ENCODE measurements at places on chromosomes 3 and 15. TPM values are rescaled to one million over a fixed set of nuclear protein-coding genes. Genes with fewer than 3 reads are reported as not detected.
A peak's percentile ranks its signal among the peaks of the same experiment; 100 is the strongest.

GRCh38 chr3:28018925-28019718, 222.3 kb upstream of the CMC1 start:
- DNase-seq, result no peak

- no peak for DNase-seq
Measured at GRCh38 chr3:155228676-155229075, 64.8 kb downstream of the STRIT1 start.

DNA sequence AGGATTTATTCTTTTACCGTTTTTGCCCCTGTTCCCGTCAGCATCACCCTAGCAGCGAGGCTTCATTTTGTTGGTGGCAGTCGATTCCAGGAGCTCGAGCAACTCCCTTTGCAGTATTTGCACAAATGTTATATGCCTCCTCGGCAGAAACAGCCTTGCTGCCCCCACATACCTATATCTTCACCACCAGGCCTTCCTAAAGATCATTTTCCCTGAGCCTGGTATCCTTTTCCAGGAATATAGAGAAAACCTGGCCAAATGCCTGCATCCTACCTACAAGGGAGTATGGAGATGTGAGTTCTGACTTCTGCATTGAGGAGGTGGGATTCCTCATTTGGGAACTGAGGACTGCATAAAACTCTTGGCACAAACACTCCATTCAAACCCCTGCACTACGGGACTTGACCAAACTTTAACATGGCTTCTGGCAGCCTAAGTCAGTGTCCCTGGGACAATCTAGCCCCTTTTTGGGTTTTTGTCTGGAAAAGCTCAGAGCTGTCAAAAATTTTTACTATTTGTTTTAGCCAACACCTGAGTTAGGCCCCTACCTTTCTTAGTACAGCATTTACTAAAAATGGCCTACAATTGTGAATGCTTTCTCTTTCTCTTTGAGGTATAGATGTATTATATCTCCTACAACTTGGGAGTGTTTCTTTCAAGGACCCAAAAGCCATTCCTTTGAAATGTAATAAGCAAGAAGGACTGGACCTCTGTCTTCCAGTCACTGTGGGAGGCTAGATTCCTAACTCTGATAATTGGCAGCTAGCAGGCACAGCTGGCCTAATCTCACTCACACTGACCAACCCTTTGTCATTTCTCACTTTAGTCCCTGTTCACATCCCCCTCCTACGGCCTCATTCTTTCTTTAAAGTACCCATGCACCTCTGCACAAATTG, 12.1 kb upstream of the UBE2Q2 start:
- no peak for DNase-seq

DNA sequence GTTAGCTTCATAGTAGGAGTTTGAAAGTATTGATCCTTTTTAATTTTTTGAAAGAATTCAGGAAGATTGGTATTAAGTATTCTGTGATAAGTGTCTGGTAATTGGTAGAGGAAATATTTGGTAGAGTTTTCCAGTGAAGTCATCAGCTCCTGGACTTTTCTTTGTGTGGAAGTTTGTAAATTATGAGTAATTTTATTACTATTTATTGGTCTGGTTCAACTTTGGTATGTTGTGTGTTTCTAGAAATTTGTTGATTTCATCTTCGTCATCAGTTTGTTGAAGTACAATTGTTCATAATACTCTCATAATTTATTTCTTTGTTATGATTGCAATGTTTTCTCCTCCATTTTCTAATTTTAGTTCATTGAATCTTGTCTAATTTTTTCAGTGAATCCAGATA, 832.0 kb downstream of the OTOL1 start:
- no peak for DNase-seq

GRCh38 chr3:16130066-16130465, 44.4 kb upstream of the GALNT15 start:
- DNase-seq, result peak; percentile 68

DNA sequence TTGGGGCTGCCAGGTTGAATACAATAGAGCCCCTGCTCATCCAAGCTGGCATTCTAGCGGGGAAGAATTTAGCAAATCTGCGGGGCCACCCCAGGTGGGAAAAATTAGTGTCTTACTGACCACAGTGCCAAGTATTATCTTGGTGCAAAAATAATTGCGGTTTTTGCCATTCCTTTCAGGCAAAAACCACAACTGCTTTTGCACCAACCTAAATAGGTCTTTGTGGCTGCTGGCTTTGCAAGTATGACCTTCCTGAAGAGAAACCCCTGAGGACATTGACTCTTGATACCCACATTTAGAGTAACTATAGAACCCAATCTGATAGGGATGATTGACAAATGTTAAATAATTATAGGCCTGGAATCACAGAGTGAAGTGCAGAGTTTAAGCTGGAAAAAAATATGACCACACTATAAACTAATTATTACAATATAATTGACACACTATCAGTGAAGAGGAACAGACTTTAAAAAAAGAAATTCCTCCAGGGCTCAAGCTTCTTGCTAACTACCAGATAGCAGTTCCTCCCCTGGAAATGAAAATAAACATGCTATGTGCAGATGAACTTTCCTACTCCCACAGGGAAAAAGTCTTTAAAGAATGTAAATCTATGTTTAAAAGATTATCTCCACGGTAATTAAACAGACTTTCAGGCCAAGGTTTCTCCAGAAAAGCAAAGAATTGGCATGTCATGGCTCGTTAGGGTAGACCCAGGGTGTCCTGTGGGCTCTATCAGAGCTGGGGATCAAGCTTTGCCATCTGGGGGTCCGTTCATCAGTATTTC, 34.4 kb downstream of the CA12 start:
- no peak for DNase-seq

- no peak for DNase-seq
Measured at GRCh38 chr15:55007561-55007960, 189.2 kb downstream of the RSL24D1 start.

GRCh38 chr15:99433757-99434450, 131.9 kb upstream of the MEF2A start:
- no peak for DNase-seq

GRCh38 chr3:86562090-86562489, 428.9 kb downstream of the VGLL3 start:
- no peak for DNase-seq

- DNase-seq, result no peak
Measured at GRCh38 chr3:7683426-7683825, 818.2 kb upstream of the LMCD1 start.

- no peak for DNase-seq
Measured at GRCh38 chr3:145865399-145866018, 295.5 kb downstream of the PLOD2 start.

DNA sequence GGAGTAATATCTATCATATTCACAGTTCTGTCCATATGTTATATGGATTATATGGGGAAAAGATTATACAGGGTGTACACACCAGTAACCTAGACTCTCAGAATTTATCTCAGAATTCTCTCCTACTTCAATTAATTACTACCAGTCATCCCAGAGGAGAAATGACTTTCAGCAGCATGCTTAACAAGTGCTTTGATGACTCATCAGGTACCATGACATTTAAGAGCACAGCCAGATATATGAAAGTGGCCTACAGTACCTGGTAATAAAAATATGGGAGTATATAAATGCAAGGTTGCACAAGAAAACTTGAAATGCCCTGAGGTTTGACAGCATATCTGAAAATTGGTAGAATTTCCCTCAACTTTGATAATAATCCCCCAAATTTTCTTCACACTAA, 1273.0 kb downstream of the OTOL1 start:
- no peak for DNase-seq

DNA sequence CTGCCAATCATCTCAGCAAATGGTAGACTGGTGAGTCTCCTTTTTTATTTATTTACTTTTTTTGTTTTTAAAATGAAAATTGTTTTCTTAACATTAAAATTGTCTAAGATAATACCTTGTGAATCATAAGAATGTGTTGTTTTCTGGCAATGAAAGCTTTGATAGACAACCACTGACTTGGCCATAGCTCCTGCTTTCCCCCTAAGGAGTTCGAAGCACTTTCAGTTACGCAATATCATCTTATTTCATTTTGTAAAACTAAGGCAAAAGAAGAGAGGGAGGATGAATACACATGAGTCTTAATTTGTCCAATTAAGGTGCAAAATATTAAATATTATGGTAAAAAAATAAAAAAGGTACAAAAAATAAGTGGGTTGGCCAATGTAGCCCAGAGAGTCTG, 74.8 kb upstream of the PLCL2 start:
- no peak for DNase-seq

GRCh38 chr3:56389183-56389830, 79.0 kb downstream of the ERC2 start:
- no peak for DNase-seq

DNA sequence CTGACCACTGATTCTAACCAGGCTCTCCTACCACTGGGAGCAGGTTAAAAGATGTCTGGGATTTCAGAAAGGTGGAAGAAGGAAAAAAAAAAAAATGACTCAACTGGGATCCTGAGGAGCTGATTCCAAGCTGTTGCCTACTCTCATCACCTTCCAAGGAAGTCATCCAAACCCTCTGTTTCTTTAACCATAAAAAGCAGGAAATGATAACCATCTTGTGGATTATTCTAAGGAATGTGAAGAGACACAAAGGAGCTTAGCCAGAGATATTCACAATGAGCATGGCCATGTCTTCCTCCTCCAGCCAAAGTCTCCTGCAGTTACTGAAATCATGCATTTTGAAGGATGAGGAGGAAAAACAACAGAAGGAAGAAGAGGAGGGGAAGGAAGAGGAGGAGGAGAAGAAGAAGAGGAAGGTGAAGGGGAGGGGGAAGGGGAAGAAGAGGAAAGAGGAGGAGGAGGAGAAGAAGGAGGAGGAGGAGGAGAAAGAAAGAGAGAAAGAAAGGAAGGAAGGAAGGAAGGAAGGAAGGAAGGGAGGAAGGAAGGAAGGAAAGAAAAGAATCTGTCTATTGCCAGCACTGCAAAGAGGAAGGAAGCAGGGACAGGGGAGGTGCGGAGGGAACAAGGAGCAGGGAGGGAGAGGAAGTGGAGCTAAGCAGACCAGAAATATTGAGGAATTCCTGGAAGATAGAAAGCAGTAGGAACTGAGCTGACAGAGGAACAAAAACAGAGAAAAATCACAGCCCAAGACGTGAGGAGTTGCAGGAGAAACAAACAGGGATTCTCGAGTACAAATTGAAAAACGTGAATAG, 229.2 kb downstream of the UACA start:
- no peak for DNase-seq

GRCh38 chr3:42090973-42091731, at the start of gene TRAK1:
Gene TRAK1 (plus strand): TSS chr3:42091357. CDS start chr3:42091470, 113 bp downstream.
- DNase-seq, result peak; percentile 59

DNA sequence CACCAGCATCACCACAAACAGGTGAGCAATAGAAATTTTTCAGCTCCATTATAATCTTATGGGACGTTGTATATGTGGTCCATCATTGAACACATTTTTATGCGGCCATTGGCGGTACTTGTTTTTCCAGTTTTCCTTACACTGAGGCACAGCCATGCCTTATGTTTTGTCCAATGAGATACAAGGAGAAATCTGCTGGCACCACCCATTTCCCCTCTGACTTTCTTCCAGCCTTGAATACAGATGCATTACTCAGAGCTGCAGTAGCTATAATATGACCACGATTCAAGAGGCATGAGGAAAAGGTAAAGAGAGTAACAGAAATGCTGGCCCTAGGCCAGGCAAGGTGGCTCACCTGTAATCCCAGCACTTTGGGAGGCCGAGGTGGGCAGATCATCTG, 9.0 kb upstream of the PIK3R4 start:
- DNase-seq, result no peak

Gene MAGEL2
- total RNA-seq, result 0.19 TPM

Gene MUSTN1
- total RNA-seq, result 1,130 TPM

Gene LRRC3B
- total RNA-seq, result 1.1 TPM

Gene SNX22
- 0.08 TPM for total RNA-seq

Gene SEMA3G
- total RNA-seq, result 6.0 TPM

Gene C3orf70
- 0.42 TPM for total RNA-seq

Gene ADAMTS17
- total RNA-seq, result 93.0 TPM

Gene RPL15
- total RNA-seq, result 1,267 TPM

Gene CPNE9
- not detected for total RNA-seq

Gene SLC15A2
- total RNA-seq, result 1.8 TPM

Gene SNURF
- 26.8 TPM for total RNA-seq

Gene CKMT1B
- 0.21 TPM for total RNA-seq

Gene IL20RB
- 0.56 TPM for total RNA-seq

Data from psoas muscle (tissue), 8 donors.